Skeletal muscle cell (primary cell): ENCODE measurements at places on chromosomes 6 and 20.

DNA sequence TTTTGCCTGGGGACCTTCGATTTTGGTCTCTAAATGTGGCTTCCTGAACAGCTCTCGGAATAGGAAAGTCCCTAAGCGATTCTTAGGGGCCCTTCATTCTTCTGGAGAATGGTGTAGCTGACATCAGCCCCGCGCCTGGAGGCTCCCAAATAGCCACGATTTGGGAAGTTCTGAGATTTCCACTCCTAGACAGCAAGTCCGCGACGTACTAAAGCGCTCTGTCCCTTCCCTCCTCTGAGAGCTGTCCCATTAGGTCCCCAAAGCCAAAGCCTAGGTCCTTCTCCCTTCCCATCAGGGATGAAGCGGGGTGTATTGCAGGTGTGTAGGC is 756 bp downstream of the MOXD1 start:
- no peak for DNase-seq

DNA sequence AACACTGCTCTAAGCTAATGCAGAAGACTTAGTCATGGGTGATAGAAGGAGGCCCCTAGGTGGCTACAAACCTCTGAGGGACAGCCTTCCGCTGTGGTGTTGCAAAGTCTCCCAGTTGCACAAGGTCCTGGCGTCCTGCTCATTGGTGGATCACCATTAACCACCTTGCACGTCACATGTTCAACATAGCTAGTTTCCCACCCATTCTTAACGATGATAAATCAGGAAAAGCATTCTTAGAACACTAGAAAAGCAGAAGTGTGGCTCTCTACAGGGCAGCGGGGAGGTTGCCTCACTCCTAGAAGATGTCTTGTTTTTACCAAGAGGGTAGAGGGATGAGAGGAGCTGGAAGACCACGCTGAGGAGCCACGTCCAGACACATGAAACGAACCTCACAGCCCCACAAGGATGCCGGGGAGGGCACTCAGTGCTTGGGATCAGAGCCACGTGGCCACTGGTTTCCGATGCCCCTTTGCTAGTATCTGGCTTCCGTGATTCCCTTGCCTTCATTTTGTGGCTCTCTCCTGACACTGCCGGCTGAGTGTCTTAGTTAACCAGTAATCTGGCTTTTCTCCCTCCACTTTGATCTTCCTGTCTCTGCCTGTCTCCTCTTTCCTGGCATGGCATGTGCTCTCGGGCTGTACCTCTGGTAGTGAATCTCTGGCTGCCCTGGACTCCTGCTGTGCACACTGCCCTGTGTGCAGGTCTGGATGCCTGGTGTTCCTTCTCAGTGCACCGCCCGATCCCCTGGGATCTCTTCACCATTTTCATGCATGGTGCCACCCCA is 91.4 kb upstream of the NEDD9 start:
- DNase-seq, result no peak

DNA sequence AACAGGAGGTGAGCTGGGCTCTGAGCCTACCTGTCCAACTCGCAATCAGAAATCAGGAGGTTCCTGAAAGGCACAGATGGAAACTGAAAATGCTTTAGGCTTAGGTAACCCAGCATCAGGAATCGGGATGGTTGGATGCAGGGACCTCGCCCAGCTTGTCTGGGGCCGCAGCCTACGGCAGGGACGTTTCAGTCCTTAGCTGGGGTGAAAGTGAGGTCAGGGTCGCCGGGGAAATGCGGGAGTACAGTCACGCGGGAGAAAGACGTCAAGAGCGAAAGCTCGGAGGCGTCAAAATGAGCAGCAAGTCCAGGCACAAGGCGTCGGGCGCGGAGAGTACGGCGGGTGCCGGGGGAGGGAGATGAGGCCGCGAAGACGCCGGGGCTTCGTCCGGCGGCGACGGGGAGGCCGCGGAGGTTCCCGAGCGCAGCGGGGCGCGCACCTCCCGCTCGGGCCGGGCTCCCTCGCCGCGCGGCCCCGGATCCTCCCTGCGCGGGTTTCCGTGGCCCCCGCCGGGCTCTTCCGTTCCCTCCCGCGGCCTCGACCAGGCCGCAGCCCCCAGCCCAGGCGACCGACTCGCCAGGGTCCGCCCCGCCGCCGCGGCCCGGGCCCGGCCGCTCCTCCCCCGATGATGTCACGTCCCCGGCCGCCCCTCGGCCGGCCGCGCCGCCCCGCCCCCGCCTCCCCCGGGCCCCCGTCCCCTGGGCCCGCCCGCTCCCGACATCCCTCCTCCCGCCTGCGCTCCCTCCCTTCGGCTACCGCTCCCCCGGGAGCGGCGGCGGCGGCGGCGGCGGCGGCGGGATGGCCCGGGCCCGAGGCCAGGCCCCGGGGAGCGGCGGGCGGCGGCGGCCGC is at the start of gene EBF4:
EBF4 (plus strand) TSS at position 745 of the 850 bp plus-strand sequence. CDS start 866 bp downstream, outside the sequence.
- no peak for DNase-seq

DNA sequence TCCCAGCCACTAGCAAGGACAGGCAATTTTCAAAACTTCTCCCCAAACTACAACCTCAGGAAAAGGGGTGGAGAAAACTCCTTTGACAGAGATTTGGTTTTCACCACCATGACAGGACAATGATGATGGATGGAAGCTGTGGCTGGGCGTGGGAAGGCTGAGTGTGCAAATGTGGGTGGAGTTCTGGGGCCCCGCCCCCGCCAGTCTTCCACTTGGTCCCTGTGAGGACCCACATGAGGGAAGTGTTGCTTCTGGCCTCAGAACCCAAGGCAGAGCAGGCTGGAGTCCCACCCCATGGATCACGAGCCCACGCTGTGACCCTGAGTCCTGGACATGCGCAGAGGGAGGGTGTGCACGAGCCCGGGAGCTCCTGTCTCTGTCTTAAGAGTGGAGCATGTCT is 21.5 kb upstream of the MRGBP start:
- no peak for DNase-seq

DNA sequence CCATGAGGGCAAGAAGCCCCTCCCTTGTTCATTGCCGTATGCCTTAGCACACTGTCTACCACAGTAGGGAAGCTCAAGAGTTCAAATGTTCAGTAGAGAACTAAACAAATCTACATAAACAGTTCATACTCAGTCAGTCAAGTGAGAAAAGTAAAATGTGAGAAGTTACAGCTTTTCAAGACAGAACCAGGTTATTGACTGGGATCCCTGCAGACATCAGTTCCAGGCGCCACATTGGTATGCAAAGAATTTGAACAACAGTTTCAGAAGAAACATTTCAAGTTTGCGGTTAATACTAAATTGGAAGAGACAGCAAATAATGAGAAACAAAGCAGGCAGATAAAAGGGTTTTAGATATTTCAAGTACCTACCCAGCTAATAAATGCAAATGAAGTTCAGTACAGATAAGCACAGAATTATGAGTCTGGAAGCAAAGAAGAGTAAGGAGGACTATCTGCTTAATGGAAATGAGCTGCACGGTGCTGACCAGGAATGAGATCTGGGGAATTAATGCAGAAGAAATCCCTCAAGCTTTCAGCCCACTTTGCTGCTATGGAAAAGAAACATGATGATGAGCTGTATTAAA is 246.2 kb downstream of the HACE1 start:
- no peak for DNase-seq
